SHP77 treated with DMSO at 0.1 percent for 48 hours (cell line): ENCODE measurements at places on chromosomes 16 and 17.

DNA sequence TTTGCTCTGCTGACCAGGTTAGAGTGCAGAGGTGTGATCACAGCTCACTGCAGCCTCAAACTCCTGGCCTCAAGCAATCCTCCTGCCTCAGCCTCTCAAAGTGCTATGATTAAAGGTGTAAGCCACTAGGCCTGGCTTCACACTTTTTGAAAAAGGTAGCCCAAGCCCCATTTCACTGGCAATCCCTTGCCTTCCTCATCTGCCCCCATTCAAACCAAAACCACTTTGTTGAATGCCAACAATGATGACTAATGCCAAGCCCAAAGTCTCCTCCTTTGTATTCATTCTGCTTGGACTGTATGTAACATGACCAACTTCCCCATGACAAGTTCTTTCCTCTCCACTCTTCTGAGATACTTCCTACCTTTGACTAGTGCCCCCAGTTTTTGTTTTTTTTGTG lies 33.1 kb downstream of the N4BP1 start:
- DNase-seq = no peak

GRCh38 chr16:55664786-55665407 lies 9.1 kb downstream of the SLC6A2 start:
- no peak for DNase-seq

- no peak for DNase-seq
These were observed 22.8 kb downstream of the SLFN5 start for GRCh38 chr17:35265566-35266141.

GRCh38 chr16:89823087-89823823 lies 5.0 kb upstream of the SPIRE2 start:
- DNase-seq = peak; percentile 80

GRCh38 chr17:527247-527646 lies 174.6 kb upstream of the RPH3AL start:
- DNase-seq = no peak

GRCh38 chr16:10760858-10761257 lies 17.2 kb downstream of the NUBP1 start:
- no peak for DNase-seq

DNA sequence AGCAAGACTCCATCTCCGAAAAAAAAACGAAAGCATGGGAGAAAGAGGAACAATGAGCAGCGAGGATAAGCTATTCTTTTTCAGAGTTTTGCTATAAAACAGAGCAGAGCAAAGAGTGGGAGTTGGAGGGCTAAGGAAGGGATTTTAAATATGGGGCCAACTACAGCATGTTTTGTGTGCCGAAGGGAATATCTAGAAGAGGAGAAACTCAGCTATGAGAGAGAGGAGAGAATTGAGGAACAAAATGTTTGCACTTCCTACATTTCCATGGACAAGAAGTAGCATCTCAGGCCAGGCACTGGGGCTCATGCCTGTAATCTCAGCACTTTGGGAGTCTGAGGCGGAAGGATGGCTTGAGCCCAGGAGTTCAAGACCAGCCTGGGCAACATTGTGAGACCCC lies 13.1 kb upstream of the GRB2 start:
- no peak for DNase-seq

DNA sequence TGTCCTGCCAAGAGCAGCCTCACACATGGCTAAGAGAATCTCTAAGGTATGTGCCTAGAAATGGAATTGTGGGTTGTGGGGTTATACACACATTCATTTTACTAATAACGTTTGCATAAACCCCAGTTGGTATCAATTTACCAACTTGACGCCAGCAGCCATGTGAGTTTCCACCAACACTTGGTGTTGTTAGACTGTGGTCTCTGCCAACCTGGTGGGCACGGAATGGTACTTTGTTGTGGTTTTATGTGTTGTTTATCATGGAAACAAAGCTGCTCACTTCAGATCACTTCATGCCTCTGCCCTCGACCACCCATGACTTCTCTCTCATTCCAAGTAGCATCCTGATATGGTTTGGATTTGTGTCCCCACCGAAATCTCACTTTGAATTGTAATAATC lies 152.0 kb upstream of the CDC42EP4 start:
- no peak for DNase-seq

GRCh38 chr17:35447499-35447898 lies 1.1 kb downstream of the SLFN13 start:
- DNase-seq = no peak

DNA sequence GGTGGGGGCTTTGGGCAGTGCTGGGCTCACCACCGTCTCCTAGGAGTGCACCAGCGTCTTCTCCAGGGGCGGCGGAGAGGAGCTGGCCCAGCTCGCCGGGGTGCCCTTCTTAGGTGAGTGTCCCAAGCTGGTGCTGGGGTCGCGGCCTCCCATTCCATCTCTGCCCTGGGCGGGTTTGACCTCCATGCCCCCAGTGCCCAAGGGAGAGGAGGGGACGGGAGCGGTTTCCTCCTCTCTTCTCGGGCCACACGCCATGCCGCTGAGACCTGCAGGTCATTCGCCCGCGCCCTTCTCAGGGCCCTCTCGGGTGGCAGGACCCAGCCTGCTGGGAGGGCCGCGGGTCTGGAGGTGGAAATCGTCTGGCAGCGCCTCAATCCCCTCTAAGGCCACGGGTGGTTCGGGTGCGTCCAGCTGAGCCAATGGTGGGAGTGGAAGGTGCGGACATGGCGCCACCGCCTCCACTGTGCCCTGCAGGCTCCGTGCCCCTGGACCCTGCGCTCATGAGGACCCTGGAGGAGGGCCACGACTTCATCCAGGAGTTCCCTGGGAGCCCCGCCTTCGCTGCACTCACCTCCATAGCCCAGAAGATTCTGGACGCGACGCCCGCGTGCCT lies 5.3 kb downstream of the IGFALS start:
- no peak for DNase-seq

DNA sequence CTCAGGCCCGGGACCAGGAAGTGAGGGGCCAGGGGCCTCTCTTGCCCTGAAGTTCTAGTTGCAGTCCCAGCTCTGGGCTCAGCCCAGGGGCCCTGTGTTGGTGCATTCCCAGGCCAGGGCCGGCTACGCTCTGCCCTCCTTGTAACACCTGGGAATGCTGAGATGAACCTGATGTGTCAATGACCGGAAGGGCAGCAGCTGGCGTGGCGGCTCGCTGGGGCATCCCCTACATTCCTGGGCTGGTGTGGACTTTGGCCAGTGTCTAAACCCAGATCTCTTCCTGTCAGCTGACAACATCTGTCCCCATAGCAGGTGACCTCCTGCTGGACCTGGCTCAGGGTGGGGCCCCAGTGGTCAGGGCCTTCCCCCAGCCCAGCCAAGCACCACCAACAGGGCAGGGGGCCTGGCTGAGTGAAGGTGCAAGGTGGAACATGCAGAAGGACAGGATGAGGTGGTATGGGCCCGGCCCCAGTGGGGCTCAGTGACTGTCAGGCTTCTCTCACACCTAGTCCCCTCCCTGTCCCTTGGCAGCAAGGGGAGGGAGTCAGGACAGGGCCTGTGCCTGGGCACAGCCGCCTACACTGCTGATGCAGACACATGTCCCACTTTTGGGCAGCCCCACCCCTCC lies 15.9 kb downstream of the FAM83G start:
- no peak for DNase-seq

DNA sequence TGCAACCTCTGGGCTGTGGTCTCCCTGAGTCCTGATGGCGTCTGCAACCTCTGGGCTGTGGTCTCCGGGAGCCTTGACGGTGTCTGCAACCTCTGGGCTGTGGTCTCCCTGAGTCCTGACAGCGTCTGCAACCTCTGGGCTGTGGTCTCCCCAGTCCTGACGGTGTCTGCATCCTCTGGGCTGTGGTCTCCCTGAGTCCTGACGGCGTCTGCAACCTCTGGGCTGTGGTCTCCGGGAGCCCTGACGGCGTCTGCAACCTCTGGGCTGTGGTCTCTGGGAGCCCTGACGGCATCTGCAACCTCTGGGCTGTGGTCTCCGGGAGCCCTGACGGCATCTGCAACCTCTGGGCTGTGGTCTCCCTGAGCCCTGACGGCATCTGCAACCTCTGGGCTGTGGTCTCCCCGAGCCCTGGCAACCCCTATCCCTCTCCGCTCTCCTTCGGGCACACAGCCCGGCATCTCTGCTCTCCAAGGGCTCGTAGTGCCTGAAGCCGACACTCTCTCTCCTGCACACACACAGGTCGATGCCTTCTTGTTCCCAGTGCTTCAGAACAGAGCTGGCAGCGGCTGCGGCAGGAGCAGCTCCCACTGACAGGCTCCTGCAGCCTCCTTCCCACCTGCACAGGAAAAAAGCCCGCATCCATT lies 45.6 kb downstream of the METRNL start:
- no peak for DNase-seq

DNA sequence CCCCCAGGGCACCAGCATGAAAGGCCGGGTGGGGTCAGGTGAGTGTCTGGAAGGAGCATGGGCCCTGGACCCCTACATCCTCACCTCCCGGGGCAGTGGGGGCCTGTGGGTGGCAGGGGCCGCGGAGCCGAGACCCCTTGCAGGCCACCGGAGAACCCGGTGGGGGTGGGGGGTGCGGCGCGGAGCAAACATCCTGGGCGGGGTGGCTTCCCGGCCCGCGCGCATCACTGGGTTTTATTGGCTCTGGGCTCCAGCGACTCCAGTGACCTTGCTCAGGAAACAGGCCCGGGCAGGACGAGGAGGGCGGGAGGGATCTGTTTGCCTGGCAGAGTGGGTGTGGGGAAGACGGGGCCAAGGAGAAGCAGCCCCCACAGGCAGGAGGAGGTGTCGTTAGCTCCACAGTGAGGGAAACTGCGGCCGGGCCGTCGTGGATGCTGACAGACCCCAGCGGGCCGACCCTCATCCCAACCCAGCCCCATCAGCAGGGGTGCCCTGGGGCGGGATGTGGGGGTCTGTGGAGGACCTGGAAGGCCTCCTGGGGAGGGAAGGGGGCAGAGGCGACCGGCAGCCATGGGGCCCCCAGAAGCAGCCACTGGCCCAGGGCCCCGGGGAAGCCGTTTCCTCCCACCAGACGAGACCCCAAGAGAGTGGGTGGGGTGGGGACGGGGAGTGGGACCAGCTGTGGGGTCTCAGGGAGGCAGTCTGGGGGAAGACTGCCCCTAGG lies 10.6 kb downstream of the SSTR5 start:
- no peak for DNase-seq

GRCh38 chr17:31452101-31452500 lies 60.6 kb downstream of the RAB11FIP4 start:
- no peak for DNase-seq

- no peak for DNase-seq
These were observed 15.9 kb upstream of the ARHGAP17 start for GRCh38 chr16:25031132-25031440.
